ENCODE measurements at places on chromosomes 2 and 18.

DNA sequence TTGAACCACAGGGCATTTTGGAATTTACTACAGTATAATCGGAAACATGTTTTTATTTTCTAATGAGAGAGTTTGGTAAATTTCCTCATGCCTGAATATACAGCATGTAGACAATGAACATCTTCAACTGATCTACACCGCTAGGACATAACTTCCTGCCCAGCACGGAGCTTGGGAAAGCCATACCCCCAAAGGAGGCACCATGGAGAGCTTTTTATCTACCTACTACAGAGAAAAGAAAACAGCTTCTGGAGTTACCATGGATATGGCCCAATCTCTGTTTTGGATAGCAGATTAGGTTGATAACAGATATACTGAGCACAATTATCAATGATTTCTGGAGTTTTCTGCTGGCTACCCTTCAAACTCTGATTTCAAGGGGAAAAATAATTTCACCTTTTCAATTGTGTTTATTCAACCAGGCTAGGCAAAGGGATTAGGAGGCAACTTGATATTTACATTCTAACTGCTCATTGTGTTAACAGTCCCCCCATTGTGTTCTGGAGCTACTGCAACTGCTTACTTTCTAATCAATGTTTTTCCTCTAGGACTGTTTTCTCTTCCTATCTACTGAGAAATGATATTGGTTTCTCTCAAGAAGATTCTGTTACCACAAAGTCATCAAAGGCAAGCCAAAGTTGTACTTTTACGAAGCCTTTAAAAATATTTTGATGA is 123.0 kb upstream of the ARHGAP28 start:
- no peak for DNase-seq

DNA sequence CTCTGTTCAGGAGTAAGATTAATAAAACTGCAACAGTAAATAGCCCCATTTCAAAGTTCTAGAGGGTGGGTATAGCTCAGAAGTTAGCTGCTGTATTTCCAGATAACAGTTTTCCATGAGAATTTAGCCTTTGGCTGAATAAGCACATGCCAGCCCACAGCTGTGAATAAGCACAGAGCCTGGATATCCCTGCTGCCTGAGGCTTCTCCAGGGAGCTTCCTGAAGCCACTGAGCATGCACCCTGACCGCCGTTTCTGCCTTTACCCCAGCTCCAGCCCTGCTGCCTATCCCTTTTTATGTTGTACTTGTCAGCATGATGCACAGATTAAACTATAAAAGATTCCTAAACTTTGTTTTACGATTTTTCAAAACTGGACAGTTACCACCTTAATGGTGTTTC is 85.3 kb downstream of the FEZ2 start:
- no peak for DNase-seq

DNA sequence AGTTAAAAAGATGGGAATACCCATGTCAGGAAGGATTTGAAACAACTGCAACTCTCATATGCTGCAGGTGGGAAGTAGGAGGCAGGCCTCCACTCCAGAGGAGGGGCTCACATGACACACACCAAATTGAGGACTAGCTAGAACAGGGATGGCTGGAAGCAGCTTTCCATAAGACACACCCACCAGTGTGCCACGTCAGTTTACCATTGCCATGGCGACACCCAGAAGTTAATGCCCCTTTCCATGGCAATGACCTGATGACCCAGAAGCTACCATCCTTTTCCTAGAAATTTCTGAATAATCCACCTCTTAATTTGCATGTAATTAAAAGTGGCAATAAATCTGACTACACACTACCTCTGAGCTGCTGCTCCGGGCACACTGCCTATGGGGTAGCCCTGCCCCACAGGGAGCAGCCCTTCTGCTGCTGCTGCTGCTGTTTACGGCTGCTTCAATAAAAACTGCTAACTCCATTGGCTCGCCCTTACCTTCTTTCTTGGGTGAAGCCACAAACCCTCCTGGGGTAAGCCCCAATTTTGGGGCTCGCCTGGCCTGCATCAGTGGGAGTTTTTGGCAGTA is 89.4 kb downstream of the RRM2 start:
- DNase-seq = no peak

DNA sequence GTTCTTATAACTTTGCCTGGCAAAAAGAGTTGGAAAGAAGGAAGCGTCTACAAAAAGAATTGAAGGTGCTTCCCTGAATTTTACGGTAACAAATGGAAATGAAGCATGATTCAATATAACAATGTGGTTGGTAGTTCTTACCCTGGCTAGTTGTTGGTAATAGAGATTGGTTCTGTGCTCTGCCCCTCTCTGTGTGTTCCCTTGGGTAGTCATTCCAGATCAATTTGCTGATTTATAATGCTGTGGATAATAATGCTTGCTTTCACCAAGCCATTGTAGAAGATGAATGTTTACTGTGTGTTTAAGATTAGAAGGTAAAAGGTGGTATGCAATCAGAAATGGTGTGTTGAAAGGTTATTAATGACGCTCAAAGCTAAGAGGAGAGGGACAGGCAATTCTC is 577.8 kb upstream of the NXPH2 start:
- DNase-seq = no peak

- no peak for DNase-seq
These were observed 11.9 kb downstream of the TEX51 start for GRCh38 chr2:126910637-126911036.

- DNase-seq = no peak
These were observed 44.6 kb downstream of the IRS1 start for GRCh38 chr2:226754821-226755604.

- peak; percentile 77 for DNase-seq
These were observed 23.6 kb upstream of the HES6 start for GRCh38 chr2:238263204-238264071.

- no peak for DNase-seq
These were observed 11.5 kb upstream of the TRIB2 start for GRCh38 chr2:12705230-12705629.

- no peak for DNase-seq
These were observed 356.2 kb upstream of the SMIM21 start for GRCh38 chr18:75783566-75784281.

GRCh38 chr2:172597176-172597842 is 41.4 kb downstream of the PDK1 start:
- DNase-seq = no peak

Data from activated CD4-positive, alpha-beta T cell treated with anti-CD3 and anti-CD28 coated beads, Interleukin-2, amount 50 U/mL, for 48 hours (primary cell).